Head of caudate nucleus (tissue), 42 donors: ENCODE measurements at places on chromosomes 7 and 10.

- DNase-seq, result no peak
These were observed 15.1 kb upstream of the NEUROG3 start for GRCh38 chr10:69588358-69588757.

GRCh38 chr7:124029396-124030188 is 3.3 kb downstream of the TMEM229A start:
- DNase-seq, result no peak

GRCh38 chr10:78619115-78619851 is 449.5 kb upstream of the ZMIZ1 start:
- no peak for DNase-seq

DNA sequence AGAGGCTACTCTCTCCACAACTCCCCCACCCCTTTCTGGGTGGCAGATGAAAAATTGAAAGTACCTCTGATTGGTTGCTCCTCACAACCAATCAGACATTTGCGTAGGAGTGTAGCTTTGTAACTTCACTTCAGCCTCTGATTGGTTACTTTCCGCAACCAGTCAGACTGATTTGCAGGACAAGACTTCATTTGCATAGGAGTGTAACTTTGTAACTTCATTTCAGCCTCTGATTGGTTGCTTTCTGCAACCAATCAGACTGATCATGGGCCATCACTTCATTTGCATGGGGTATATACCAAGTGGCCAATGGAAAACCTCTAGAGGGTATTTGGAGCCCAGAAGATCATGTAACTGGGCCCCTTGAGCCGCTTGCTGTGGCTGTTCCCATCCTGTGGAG is 25.6 kb downstream of the CDNF start:
- DNase-seq, result no peak

DNA sequence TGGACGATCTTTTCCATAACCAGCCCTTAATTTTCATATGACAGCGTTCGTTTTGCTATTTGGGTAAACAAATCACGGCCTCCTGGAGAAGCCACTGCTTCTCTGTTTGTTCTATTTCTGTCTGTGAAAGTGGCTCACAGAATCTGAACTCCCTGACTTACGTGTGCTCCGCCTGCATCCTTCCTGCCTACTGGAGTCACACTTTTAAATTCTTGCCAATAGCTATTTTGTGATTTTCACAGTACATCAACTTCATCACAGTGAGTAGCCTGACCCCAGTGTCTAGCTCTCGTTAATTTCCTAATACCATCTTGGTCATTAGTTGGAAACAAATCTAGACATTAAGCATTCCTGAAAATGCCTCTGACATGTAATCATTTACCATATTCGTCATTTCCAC is 49.0 kb upstream of the NPS start:
- DNase-seq, result no peak

- DNase-seq, result no peak
These were observed 2.5 kb upstream of the LAMB4 start for GRCh38 chr7:108132551-108133265.

GRCh38 chr7:131302446-131302845 is 25.2 kb upstream of the MKLN1 start:
- DNase-seq, result no peak

- peak; percentile 67 for DNase-seq
These were observed 47.5 kb downstream of the JAKMIP3 start for GRCh38 chr10:132113206-132113605.

GRCh38 chr7:158111906-158112570 is 475.6 kb downstream of the PTPRN2 start:
- no peak for DNase-seq

GRCh38 chr10:3137958-3138726 is 34.4 kb downstream of the PITRM1 start:
- no peak for DNase-seq

GRCh38 chr7:75637854-75638593 is 100.7 kb downstream of the HIP1 start:
- no peak for DNase-seq

- DNase-seq, result no peak
These were observed 1.5 kb downstream of the PON1 start for GRCh38 chr7:95322854-95323253.

DNA sequence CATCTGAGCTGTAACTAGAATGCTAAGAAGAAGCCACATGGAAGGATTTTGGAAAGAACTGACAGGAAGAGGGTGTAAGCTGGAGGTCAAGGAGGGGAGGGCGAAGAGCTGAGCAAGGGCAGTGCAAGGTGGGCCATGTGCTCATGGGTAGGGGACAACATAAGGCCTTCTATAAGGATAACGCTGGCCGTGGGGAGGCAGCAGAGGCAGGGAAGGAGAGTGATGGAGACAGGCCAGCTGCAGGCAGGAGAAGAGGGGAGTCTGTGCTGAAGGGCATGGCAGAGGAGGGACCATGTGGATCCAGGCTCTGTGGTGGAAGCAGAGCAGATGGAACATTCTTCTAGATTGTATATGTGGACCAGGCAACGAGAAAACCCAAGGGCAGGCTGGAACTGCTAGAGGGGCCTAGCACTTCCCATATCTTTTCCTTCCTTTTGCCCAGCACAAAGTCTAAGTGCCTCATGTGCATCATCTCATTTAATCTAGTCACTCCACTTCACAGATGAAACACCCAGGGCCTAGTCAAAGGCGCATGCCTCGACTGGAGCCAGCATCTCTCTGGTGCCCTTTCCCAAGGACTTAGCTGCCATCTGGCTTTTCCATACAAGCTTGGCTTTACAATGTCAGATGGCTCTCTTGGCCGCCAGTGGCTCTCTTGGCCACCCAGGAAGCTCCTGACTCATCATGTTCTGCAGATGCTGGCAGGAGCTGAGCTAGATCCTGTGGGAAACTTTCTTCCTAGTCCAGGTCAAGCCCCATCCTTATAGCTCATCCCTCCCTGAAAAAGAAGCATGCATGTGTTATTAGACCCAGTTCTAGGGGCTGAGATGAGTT is 6.6 kb downstream of the LRRC18 start:
- no peak for DNase-seq

- no peak for DNase-seq
These were observed 8.2 kb upstream of the BLVRA start for GRCh38 chr7:43750016-43750887.

DNA sequence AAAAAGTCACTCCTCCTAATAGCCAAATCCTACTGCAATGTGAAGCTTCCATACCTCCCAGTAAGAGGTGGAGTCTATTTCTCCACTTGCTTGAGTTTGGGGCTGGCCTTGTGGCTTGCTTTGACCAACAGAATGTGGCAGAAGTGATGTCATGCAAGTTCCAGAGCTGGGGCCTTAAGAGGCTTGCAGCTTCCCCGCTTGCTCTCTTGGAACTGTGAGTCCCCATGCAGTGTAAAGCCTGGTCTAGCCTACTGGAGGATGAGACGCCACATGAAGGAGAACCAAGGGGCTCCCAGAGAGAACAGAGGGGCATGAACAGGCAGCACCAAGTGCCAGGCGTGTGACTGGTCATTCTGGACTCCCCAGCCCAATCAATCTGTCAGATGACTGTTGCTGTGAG is 58.6 kb upstream of the OPALIN start:
- DNase-seq, result no peak

GRCh38 chr10:96608805-96609204 is 22.0 kb upstream of the TM9SF3 start:
- no peak for DNase-seq

GRCh38 chr7:36448781-36449379 is 59.2 kb downstream of the ANLN start:
- DNase-seq, result no peak

GRCh38 chr10:47238331-47239095 is 61.5 kb upstream of the GDF10 start:
- no peak for DNase-seq

GRCh38 chr10:69394020-69394419 is 22.7 kb downstream of the TACR2 start:
- DNase-seq, result no peak

DNA sequence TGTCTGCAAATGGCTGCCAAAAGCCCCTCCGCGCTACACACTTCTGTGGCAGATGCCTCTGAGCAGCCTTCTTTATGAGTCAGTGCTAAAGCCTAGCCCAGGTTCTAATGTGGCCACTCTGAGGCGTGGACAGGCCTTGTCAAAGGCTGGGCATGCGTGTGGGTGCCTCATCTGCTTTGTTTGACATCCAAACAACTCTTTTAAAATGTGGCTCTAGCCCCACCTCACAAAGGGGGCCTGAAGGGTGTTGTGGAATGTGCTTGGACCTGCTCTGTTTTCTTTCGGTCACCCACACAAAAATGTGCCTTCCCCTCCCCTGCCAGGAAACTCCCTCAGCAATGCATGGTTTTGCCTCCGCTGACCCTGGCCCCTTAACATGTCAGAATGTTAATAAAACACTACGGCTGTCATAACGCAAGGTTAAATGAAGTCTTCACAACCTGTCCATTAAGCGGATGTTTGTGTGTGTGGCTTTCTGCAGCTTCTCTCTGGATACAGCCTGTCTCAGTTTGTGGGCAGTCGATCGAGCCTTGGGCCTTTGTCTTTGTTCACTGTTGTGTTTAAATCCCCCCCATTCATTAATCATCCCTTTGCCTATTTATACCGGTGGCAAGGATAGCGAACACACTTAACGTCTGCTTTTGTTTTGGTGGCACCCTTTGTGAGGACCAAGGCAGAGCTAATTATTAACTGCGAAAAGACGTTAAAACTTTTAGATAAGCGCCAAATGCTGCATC is 718.9 kb downstream of the LRMDA start:
- DNase-seq, result no peak

GRCh38 chr10:48490946-48491345 is 113.9 kb downstream of the ARHGAP22 start:
- DNase-seq, result no peak

DNA sequence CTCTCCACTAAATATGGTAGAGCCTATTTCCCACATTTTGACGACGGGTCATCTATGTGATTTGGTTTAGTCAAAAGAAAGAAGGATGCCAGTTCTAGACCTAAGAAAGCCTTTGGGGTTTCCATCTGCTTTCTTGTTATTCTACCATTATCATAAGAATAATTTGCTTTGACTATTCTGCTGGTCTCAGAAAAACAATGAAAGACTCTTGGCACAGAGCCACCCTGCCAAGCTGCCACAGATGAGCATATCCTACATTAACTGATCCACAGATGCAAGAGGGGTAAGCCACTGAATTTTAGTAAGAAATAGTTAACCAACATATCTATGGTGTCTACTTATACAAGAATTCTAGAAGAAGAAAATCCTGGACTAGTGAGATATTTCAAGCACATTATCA is 158.6 kb upstream of the MAGI2 start:
- DNase-seq, result peak; percentile 11

DNA sequence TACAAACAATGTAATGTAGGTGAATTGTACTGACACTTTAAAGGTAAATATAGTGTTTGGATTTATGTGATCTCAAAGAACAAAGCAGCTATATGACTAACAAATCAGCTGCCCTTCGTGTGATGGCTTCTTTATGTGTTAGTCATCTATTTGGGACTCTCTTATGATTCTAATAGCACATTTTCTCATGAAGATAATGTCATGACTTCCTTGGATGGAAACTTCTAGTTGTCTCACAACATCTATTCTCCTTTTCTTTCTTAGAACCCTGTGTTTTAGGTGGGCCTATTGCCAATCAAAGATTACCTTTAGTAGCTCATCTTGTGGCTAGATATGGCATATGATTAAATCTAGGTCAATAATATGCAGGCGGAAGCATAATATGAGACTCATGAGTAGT is 45.0 kb downstream of the TMEM106B start:
- no peak for DNase-seq

- no peak for DNase-seq
These were observed 1.8 kb downstream of the GOLGA7B start for GRCh38 chr10:97851341-97852001.

DNA sequence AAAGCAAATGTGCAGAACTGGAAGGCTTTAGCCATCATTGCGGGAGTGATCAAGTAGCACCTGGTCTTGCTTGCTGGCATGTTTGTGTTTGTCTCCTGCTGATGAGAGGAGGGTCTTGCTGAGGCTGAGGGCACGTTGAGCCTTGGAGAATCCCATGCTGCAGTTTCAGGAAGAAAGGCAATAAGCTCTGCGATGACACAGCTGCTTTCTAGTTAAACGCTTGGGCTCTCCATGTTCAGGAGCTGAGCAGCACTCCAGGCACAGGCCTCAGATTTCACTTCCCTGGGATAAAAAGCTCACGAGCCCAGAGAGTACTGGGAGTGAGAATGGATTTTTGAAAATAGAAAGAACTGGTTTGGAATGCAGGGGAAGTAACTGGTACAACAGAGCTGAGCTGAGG is 100.8 kb downstream of the LRRC18 start:
- no peak for DNase-seq

DNA sequence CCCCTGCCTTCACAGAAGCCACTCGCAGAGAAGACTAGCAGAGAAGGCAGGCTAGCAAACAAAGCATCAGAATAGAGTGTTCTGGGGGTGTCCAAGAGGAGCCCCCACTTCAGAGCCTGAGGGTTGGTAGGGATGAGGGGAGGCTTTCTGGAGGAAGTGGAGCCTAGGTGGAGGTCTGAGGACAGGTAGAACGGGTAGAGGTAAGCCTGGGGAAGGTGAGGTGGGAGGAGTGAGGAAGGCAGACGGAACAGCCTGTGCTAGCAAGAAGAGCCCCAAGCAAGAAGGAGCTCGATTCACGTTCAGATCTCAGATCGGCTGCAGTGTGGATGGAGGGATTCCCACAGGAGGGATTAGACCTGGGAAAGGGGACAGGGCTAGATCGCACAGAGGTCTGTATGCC is 66.0 kb upstream of the DUSP5 start:
- DNase-seq, result no peak

GRCh38 chr7:69817841-69818635 is 219.8 kb downstream of the AUTS2 start:
- DNase-seq, result no peak

GRCh38 chr10:30398193-30398592 is 35.8 kb upstream of the MAP3K8 start:
- no peak for DNase-seq

DNA sequence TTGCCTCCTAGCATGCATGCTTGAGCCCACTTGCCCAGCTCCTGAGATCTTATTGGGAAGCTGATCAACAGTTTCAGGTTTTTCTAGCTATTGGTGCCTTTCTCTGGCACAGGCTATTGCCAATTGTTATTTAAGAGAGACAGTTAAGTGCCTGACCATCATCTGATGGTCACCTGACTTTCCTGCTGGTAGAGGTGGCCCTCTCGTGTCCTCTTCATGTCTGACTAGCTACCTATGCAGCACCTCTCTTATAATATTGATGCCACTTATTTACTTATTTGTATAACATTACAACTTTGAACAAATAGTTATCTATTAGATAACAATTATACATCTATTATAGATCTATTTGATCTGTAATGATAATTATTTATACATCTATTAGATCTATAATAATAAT is 205.9 kb upstream of the SEMA3D start:
- no peak for DNase-seq

- no peak for DNase-seq
These were observed 295.4 kb downstream of the GRID1 start for GRCh38 chr10:86071145-86071544.
